NCI-H1048 (cell line): ENCODE measurements at places on chromosomes 5 and 9.

DNA sequence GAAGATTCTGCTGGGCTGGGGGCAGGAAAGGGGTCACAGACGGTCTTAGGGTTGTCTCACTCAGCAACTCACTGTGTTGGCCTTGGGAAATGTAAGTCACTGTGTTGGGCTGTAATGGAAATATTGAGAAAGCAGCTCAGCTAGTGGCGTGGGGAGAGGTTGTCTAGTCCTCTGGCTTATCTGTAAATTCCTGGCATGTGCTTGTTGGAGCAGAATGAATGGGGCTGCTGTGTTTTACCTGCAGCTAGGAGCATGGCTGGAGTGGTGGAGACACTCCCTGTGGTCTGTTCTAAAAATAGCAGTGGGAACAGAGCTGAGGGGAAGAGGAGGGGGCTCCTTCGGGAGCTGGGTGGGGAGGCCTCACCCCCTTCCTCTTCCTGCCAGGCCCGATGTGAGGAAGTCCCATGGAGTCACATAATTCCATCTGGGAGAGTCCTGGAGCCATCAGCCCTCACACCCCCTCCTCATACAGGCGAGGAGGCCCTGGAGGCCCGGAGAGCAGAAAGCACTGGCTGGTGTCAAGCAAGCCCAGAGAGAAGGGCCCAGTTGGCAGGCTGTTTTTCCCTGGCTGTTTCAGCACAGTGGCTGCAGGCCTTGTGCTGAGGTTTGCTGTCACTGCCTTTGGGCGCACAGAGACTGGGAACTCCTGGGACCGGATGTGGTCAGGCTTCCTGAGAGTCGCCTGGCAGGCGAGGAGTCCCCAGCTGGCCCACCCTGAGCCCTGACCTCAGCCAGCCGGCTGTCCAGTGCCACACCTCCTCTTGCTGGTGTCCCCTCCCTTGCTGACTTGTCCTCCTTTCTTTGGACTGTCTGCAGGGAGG is 84.9 kb downstream of the RGS3 start:
- DNase-seq, result no peak

DNA sequence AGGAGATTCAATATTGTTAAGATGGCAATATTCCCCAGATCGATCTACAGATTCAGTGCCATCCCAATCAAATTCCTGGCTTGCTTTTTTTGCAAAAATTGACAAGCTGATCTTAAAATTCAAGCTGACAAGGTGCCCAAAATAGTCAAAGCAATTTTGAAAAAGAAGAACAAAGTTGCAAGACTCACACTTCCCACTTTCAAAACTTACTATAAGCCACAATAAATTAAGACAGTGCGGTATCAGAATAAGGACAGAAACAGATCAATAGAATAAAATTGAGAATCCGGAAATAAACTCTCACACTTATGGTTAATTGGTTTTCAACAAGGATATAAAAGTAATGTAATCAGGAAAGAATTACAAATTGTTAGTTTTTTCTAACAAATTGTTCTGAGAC is 97.1 kb downstream of the NRG2 start:
- no peak for DNase-seq

DNA sequence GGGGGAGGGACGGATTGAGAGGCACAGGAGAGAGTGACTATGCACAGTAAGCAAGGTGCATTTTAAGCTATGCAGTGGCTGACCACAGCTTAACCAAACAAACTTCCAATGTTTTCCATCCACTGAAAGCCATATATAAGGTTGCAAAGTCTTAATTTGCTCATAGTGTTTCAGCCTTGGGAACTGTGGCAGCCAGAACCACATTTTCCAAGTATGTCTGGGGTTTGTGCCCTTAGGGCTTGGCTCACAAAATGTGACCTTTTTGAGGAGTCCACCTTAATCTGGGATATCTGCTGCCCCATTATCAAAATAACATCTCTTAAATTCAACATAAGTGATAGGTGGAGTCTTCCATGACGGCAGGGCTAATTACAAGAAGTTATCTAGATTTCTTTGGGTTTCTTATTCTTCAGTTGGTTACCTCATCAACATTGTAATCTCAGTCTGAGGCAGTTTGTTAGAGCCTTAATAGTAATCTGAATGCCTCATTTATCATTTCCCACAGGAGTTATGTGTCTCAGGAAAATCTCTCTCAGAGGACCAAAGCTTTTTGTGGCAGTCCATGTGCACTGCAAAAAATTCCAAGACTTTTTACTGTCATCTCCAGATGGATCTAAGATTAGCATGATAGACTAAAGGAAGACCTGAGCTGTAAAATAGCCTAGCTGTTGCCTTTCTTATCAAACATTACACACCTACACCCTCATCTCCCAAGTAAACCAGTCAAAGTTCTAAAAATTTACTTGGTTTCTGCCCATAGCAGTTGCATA is 15.2 kb upstream of the UBQLN1 start:
- DNase-seq, result no peak

DNA sequence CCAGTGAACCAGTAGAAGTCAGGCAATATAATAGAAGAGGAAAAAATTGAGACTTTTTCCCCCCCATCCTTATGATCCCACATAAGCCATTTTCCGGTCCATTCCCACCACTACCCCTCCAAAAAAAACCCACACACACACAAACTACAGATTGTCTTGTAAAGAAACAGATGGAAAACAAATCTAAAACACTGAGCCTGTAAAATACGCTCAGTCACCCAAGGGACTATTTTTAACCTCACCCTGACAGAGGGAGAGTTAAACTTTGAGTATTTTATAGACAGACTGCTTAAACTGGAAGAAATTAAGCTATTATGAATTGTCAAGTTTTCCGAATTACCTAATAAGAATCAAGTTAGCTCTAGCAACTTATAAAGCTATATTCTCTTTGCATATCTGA is 471.8 kb upstream of the C9orf72 start:
- no peak for DNase-seq

DNA sequence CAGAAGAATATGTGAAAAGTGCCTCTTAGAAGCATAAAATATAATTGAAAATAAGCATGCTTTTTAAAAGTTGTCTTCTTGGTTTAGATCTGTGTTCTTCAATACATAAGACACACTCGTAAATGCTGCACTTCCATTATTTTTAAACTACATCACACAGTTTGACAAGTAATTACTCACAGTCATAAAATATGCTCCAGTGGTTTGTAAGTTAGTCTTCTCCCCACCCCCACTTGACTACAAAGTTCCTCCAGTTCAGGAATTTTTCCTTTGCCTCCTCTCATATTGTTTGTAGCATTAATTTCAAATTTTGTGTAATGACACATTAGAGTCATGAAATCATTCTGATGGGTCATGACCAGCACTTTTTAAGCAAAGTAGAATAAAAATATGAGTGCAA is 60.3 kb upstream of the PTGER4 start:
- no peak for DNase-seq

DNA sequence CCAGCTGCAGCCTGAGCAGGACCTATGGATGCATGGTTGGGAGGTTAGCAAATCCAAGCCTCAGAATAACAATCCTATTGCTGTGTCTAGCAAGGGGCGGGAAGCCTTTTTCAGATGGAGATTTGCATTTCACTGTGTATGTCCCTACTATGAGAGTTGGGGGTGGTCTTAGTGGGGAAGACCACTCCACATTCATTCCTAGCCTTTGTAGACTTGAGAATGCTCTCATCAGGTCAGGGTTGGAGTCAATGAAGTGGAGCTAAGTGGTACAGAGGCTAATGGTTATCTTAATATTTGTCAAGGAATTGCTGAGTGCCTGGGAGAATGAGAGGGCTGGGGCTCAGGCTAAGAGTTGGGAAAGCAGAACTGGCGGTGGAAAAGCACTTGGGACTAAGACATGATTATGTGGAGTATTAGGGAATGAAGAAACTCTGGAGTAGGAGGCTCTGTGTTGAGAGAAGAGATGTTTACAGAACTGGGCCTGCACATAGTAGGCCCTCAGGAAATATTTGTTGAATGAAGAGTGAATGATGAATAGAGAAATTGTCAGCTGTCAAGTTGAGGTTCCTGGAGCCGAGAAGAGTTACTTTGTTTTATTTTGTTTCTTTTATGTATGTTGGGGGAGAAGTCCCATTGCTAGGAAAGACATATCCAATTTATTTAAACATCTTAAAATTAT is 175.5 kb upstream of the SPRY4 start:
- DNase-seq, result no peak

GRCh38 chr9:69466151-69466550 is 141.1 kb downstream of the ENTREP1 start:
- no peak for DNase-seq

GRCh38 chr5:144028058-144028457 is 142.4 kb downstream of the YIPF5 start:
- DNase-seq, result no peak

DNA sequence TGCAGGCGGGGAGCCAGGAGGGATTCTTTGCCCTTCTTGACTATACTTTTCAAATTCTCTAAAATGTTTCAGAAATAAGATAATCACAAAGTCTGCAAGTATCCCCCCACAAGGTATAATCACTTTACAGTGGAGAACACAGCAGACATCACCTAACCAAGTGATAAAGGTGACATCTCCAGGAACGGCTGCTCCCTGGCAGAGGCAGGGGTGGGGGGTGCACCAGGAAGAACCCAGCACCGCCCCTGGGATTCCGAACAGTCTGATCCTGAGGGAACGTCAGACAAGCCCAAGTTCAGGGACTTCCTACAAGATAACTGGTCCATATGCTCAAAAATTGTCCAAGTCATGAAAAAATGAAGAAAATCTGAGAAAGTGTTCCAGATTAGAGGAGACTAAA is 85.4 kb downstream of the HSD17B3 start:
- no peak for DNase-seq

GRCh38 chr5:150006318-150006717 is 5.8 kb downstream of the HMGXB3 start:
- DNase-seq, result no peak

DNA sequence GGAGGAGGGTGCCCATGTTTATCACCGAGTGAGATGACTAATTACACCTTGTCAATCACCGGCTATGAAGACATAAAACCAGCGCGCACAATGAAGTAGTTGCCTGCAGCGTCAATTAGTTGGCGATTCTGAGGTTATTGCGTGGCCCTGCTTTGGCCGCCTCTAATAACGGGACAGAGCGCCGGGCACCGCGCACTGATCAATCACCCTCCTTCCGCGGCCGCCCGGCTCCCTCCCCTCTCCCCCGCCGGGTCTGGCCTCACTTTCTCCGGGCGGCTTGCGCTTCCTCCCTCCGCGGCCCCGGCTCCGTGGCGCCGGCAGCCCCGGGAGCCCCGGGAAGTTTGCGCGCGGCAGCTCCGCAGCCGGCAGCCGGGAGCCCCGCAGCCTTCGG is 3.3 kb upstream of the LHX2 start:
- DNase-seq, result no peak

- no peak for DNase-seq
Observed at GRCh38 chr5:174222891-174223290, 177.4 kb downstream of the NSG2 start.

- DNase-seq, result no peak
Observed at GRCh38 chr9:98995059-98995671, 51.5 kb downstream of the COL15A1 start.

- DNase-seq, result no peak
Observed at GRCh38 chr9:76891279-76891678, 14.6 kb downstream of the PRUNE2 start.

GRCh38 chr9:125409217-125409636 is 147.6 kb downstream of the GAPVD1 start:
- no peak for DNase-seq

- DNase-seq, result no peak
Observed at GRCh38 chr5:157306081-157306480, 40.2 kb downstream of the CYFIP2 start.

DNA sequence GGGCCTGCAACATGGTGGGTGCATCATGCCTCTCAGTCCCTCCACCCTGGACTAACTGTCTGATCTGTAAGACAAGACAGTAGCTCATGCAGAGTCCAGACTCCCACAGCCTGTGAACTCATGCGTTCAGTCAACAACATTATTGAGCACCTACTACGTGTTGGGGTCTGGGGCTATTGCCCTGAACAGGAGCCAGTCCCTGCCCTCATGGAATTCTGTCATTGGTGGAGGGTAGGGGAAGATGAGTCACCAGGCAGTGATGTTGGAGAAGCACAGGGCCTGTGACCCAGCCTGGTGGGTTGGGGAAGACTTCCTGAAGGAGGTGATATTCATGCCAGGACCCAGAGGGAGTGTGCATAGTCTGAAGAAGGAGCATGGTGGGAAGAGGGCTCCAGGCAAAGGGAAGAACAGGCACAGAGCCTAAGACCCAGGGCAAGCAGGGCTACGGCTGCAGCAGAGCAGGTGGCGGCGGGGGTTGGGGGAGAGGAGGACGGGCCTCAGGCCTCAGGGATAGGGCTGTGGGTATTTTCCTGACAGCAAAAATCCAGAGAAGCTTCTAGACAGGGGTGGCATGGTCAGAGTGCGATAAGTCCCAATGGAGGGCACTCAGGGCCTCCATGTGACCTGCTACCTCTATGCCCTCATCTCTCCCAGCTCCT is 26.7 kb upstream of the PSD2 start:
- DNase-seq, result no peak

GRCh38 chr9:20085842-20086241 is 297.0 kb upstream of the SLC24A2 start:
- no peak for DNase-seq

DNA sequence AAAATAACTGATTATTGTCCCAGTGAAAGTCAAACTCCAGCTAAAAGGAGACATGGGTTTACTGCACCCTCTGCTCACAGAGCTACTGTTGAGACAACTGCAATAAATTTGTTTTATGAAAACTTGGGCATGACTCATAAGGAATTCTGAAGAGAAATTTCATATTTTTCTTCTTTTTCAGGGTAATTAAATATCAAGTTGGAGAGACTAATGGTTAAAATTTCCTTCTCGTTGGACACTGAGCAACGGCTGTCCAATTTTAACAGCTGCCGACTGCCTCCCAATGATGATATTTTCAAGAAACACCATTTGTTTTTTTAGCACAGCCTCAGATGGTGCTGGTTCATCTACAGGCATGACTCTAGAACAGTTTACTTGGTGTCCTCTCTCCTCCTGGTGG is 259.2 kb upstream of the RGMB start:
- no peak for DNase-seq

DNA sequence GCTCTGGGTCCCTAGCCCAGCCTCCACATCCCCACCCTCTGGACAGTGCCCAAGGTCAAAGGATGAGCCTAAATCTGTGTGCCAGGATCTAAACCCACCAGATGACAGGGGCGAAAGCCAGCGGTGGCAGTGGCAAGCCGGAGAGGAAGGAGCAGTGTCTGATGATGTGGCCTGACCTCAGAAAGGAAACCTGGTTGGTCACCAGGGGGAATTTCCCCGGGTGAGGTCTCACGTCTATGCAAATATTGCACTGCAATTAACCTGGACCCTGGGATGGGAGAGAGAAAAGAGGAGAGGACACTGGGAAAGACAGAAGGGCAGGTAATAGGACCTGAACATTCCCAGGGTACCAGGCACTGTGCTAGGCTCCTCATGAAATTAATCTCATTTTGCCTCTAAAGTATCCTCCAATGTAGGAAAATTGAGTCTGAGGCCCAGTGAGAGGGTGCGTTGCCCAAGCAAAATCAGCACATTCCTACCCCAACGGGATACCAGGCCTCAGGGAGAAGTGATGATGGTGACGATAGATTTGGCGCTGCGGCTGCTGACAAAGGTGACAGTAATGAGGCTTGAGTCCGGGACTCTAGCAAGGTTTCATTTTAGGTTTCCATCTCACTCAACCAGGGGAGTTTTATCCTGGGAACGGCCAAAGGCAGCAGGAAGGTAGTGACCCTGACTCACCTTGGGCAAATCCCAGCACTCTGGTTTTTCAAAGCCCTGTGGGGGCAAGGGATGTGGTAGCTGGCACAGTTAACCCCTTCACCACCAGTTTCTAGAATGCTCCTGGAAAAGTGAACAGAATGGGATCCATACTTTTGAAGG is 13.4 kb upstream of the TNIP1 start:
- DNase-seq, result no peak
